Mucosa of descending colon (tissue), 3 donors: ENCODE measurements at places on chromosomes 6 and 20.

GRCh38 chr20:24783631-24784492 lies 165.2 kb upstream of the CST7 start:
- DNase-seq, result peak; percentile 30

DNA sequence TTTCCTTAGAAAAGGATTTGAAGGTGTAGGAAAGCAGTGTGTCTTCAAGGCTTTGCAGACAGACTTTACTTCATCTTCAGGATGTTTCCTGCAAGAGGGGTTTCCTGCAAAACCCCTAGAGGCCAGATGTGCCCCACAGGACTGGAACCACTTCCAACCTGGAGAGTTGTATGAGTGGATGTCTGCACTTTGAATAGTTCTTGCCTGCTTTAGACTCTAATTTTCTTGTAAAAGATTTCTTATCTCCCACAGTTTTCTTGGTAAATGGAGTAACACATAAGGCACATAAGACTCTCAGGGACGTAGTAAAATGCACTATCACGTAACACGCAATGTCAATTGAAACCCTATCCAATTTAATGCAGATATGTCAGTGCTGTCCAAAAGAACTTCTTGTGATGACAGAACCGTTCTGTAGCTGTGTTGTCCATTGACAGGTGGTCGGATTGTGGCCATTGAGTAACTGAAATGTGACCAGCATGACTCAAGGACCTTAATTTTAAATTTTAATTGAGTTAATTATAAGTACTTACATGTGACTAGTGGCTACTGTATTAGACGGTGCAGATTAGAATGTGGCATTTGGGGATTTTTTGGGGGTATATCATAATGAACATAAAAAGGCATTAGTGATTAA lies 118.7 kb downstream of the JARID2 start:
- DNase-seq, result no peak

DNA sequence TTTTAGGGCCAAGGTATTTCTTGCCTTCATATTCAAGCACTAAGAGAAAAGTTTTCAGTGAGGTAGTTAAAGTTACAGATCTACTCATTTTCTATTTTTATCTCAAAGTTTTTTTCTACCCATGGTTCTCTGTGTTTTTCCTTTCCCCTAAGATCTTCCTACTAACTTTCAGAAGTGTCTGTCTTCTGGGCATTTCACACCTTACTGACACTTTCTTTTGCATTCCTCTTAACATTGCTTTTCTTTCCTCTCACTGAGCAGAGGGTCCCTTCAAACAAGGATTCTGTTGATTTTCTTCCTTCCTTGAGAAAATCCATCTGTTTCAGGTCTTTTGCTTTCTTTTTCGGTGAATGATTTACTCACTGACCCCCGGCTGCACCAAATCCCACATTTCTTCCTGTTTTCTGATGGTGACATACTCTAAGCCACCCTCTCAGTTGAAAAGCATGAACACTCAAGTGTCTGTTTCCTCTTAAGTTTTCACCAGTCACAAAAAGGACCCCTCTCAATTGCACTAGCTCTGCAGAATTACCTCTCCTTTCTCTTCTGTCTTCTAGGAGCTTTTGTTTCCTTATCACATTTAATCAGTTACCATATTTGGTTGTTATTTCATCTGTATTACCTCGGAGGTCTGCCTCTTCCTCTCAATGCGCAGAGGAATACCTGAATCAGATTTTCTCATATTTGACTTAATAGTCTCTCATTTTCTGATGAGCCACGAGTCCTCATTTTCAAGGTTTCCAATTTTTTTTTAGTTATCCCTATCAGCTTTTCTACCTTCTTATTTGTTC lies 73.5 kb upstream of the RNF217 start:
- DNase-seq, result no peak

GRCh38 chr20:15889514-15890256 lies 683.6 kb downstream of the KIF16B start:
- no peak for DNase-seq

GRCh38 chr20:24042646-24043045 lies 54.1 kb upstream of the GGTLC1 start:
- DNase-seq, result no peak

DNA sequence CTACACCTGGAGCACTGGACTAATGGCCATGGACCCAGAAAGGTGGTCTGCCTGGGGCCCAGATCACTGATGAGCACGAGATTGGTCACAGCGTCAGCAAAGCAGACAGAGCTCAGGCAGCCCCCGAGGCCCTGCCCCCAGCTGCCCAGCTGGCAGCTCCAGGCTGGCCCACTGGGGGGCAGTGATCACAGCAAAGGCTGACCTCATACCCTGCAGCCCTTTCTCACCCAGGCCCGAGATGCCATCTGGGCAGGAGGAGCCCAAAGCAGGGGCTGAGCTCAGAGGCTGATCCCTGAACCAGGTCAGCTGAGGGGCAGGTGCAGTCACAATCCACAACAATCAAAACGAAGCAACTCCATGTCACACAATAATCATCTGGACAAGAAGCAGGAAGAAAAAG lies 4.1 kb downstream of the MAP1LC3A start:
- no peak for DNase-seq

DNA sequence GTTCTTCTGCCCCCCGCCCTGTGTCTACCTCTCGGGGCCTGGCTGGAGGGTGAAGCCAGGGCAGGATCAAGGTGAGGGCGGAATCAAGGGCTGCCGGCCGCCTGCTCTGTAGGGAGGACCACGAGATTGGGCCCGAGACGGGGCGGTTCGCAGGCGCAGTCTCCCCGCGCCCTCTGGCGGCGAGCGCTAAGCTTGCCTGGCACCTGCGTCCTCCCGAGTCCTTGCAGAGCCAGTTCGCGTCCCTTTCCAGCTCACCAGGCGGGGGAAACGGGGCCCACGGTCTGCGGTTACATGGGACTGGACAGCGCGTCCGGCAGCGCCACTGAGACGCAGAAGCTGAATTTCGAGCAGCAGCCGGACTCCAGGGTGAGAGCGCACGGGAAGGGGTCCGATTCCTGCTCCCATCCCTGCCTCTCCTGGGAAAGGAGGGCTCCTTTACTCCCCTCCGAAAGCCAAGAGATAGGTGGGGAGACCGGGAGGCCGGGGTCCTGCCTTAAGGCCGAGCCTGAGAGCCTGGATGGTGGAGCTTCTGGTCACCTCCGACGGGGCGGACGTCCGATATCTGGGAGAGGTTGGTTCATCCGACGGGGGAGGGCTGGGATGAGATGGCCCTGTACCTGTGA lies 3.6 kb upstream of the MATN4 start:
- DNase-seq, result peak; percentile 65

GRCh38 chr6:93727447-93727846 lies 308.1 kb upstream of the EPHA7 start:
- no peak for DNase-seq

DNA sequence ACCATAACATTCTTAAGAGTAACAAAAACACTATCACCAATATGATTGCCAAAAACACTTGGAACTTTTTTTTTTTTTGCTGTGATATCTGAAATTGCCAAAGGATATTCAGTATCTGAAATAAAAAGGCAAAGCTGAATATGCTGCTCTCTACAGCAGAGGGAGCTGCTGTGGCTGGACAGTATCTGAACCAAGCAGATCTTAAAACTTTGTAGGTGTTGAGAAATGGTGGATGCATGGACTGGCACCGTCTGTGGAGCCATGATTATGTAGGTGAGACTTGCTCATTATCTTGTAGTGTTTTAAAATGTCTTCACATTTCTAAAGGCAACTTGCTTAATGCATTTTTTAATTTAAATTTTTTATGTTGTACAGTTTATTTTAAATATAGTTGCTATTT lies 9.2 kb downstream of the PDCD2 start:
- no peak for DNase-seq

DNA sequence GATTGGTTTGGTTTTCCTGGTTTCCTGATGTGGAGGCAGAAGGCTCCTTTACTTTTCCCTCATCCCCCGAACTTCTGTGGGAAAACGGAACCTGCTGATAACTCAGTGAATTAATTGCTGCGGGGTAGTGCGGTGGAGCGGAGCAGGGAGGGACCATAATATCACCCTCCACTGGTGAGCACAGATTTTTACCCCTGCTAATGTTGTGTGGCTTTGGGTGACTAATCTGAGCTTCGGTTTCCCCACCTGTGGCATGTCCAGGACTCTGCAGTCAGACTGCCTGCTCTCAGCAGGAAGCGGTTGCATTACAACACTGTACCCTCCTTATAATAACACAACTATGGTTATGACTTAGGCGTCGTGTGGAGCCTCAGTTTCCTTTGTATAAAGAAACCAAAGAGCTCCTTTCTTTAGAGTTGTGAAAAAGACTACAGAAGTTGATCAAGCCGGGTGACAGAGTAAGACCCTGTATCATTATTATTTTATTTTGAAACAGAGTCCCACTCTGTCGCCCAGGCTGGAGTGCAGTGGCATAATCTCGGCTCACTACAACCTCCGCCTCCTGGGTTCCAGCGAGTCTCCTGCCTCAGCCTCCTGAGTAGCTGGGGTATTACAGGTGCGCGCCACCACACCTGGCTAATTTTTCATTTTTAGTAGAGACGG lies 2.2 kb upstream of the ID1 start:
- DNase-seq, result no peak

- no peak for DNase-seq
Measured at GRCh38 chr6:159002432-159003155, 2.6 kb upstream of the RSPH3 start.

- DNase-seq, result no peak
Measured at GRCh38 chr6:161971043-161971442, 697.2 kb upstream of the AGPAT4 start.

GRCh38 chr20:11035211-11035610 lies 361.4 kb upstream of the JAG1 start:
- no peak for DNase-seq
